ENCODE measurements at places on chromosomes 4 and X. TPM values are rescaled to one million over a fixed set of nuclear protein-coding genes. Genes with fewer than 3 reads are reported as not detected.

The BMP3 gene
- total RNA-seq: 0.17 TPM

- DNase-seq: no peak
- no peaks in the 10 kb centered on the region for H3K4me1 ChIP-seq
- no peaks in the 10 kb centered on the region for H3K36me3 ChIP-seq
- no peaks in the 10 kb centered on the region for H3K27me3 ChIP-seq
- H3K4me3 ChIP-seq: no peak overlapping the region
- H3K27ac ChIP-seq: no peak overlapping the region
Observed at GRCh38 chr4:162494935-162495334, 331.1 kb upstream of the FSTL5 start.

GRCh38 chr4:26080870-26081628, 167.0 kb downstream of the SMIM20 start:
- DNase-seq: no peak
- H3K4me3 ChIP-seq: no peak overlapping the region
- H3K27me3 ChIP-seq: peaks cover 12% of the 10 kb centered on the region
- H3K27ac ChIP-seq: no peak overlapping the region
- no peaks in the 10 kb centered on the region for H3K36me3 ChIP-seq

GRCh38 chrX:55593756-55594257, 29.4 kb upstream of the FOXR2 start:
- no peak overlapping the region for H3K4me3 ChIP-seq
- no peaks in the 10 kb centered on the region for H3K27me3 ChIP-seq
- H3K36me3 ChIP-seq: no peaks in the 10 kb centered on the region
- no peak for DNase-seq

- no peak overlapping the region for H3K4me3 ChIP-seq
- H3K36me3 ChIP-seq: peaks cover 3% of the 10 kb centered on the region
- DNase-seq: no peak
- H3K4me1 ChIP-seq: no peaks in the 10 kb centered on the region
Observed at GRCh38 chrX:15404401-15405096, 20.3 kb upstream of the VEGFD start.

The USP17L18 gene
- total RNA-seq: not detected

- peaks cover 8% of the 10 kb centered on the region for H3K36me3 ChIP-seq
- no peak for DNase-seq
- peaks cover 8% of the 10 kb centered on the region for H3K4me1 ChIP-seq
- H3K27ac ChIP-seq: no peak overlapping the region
- no peak overlapping the region for H3K4me3 ChIP-seq
Observed at GRCh38 chr4:85793233-85793585, 318.3 kb downstream of the ARHGAP24 start.

- no peak overlapping the region for H3K4me3 ChIP-seq
- H3K27ac ChIP-seq: peak overlapping the region; percentile 23
- DNase-seq: peak; percentile 41
- H3K27me3 ChIP-seq: no peaks in the 10 kb centered on the region
- peaks cover 22% of the 10 kb centered on the region for H3K4me1 ChIP-seq
Observed at GRCh38 chr4:73922766-73923630, 53.8 kb downstream of the CXCL1 start.

The ASMT gene
- not detected for total RNA-seq

The HGFAC gene
- total RNA-seq: not detected

- H3K27ac ChIP-seq: peak overlapping the region; percentile 99
- peaks cover 55% of the 10 kb centered on the region for H3K36me3 ChIP-seq
- peaks cover 45% of the 10 kb centered on the region for H3K4me1 ChIP-seq
- H3K4me3 ChIP-seq: peak overlapping the region; percentile 31
- no peaks in the 10 kb centered on the region for H3K27me3 ChIP-seq
- DNase-seq: no peak
Observed at GRCh38 chr4:169249214-169249973, 21.4 kb downstream of the SH3RF1 start.

DNA sequence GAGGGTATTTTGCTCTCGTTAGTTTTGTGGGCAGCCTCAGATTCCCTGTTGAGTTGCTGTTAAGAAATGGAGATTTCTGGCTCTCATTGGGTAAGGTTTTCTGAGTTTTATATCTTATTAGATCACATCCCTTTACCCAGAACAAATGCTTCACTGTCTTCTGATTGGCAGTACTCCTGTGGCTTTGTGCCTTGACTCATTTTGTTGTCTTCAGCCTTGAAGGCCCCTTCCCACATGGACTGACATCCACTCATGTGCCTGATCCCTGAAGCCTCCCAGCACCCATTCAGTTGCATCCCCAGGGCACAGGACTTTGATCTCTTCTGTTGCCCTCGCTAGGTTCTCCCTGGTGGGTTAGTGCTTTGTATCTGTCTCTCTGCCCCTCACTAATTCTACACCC, 10.4 kb downstream of the MED28 start:
- H3K36me3 ChIP-seq: peaks cover 38% of the 10 kb centered on the region
- no peak for DNase-seq
- H3K27me3 ChIP-seq: no peaks in the 10 kb centered on the region
- H3K4me1 ChIP-seq: no peaks in the 10 kb centered on the region
